Stimulated activated CD8-positive, alpha-beta memory T cell treated with anti-CD3 and anti-CD28 coated beads, Interleukin-2, amount 100 ng/mL, for 1 hour (primary cell): ENCODE measurements at places on chromosomes 2 and 18.

GRCh38 chr18:23956483-23956882 lies 58.1 kb upstream of the TTC39C start:
- DNase-seq = no peak

GRCh38 chr2:19677825-19678518 lies 223.8 kb downstream of the TTC32 start:
- DNase-seq = no peak

DNA sequence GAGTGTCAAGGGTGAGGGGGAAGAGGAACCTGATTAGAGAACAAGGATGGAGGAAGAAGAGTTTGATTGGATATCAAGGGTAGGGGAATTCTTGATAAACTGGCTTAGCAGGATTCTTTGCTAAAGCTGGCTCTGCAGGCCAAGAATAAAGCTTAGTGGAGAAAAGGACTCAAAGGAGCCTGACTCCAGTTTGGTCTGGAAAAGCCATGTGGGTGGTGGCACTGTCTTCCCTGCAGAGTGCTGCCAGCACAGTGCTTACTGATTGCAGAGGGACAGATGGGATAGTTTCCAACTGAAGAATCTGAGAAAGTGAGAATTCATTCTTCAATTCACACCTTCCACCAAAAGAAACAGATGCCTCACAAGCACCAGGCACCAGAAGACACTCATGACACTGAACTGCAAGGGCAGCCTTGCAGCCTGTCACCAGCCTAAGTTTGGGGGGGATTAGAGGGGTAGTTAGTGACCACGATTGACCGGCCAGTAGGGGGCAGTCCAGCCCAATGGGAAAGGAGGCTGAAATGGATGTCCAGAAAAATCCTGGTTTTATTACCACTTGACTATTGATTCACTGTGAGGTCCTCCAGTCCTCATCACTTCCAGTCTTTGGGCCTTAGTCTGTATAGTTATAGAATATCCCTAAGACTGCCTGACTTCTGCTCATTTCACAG lies 334.5 kb downstream of the SMAD2 start:
- DNase-seq = no peak

DNA sequence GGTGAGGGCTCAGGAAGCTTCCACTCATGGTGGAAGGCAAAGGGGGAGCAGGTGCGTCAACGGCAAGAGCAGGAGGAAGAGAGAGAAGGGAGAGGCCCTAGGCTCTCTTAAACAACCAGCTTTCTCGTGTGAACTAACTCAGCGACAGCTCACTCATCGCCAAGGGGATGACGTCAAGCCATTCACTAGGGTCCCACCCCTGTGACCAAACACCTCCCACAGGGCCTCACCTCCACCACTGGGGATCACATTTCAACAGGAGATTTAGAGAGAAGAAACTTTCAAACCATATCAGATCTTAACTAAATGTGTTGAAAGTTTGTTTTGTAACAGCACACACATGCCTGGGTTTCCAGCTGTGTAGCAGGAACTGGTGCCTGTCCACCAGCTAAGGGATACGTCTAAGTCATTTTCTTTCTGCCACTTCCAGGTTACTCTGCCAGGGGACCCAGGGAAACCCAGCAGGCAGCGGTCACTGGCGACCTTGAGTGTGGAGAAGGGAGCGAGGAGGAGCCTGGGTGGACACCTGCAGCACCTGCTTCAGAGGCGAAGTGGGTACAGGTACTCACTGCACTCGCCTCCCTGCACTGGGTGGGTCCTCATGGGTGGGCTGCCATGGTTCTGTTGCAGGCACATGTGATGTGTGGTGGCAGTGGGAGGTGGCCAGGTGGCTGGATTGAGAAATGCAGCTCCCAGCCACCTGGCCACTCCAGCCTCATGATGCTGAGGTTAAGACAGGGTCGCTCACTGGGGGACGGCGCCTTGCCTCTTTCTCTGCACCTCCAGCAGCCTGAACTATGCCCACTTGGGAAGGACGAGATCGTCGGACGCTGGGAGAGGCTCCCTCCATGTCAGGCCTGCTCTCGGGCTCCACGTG lies 8.4 kb upstream of the GPC1 start:
- DNase-seq = no peak

DNA sequence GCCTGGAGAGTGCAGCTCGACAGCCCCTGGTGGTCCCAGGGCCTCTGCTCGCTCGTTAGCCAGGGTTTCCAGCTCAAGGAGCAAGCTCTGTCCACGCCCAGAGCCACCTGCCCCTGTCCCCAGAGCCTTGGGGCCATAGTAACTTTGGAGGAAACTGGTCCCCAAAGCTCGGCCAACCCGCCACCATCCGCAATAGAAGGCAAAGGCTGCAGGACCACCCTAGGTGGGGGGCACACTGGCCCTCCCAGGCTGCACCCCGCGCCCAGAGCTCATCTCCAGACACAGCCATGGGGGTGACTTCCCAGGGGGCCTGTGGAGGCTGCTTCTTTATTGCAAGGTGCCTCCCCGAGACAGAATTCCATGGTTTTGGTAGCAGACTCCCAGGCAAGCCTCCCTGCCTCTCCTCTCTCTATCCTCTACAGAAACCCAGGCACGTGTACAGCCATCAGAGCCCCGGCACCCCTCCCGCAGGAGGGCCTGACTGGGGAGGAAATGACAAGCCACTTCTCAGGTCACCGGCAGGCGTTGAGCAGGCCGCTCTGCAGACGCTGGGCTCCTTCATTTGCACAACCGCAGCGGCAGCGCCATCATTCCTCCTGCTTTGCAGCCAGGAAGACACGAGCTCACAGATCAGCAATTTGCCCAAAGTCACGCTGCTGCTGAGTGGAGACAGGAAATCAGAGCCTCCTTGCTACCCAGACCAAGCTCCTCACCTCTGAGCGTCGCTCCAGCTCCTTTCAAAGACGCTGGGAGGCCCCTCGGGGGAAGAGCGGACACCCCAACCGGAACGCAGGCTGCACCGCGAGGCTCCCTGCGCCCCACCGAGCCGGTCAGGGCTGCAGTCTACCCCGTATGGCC lies 80.2 kb downstream of the NDUFA10 start:
- no peak for DNase-seq

- no peak for DNase-seq
Observed at GRCh38 chr18:48475635-48476549, 62.9 kb upstream of the CTIF start.
